ENCODE measurements at places on chromosomes 5 and 9. TPM values are rescaled to one million over a fixed set of nuclear protein-coding genes. Genes with fewer than 3 reads are reported as not detected.

- H3K4me3 ChIP-seq, result no peak overlapping the region
- H3K27me3 ChIP-seq, result no peaks in the 10 kb centered on the region
- DNase-seq, result peak; percentile 47
- peak overlapping the region; percentile 63 for H3K27ac ChIP-seq
- H3K4me1 ChIP-seq, result peaks cover 12% of the 10 kb centered on the region
Observed at GRCh38 chr9:35257986-35258659, 96.3 kb downstream of the UNC13B start.

- H3K4me3 ChIP-seq, result no peak overlapping the region
- no peak for DNase-seq
- no peaks in the 10 kb centered on the region for H3K27me3 ChIP-seq
- H3K27ac ChIP-seq, result no peak overlapping the region
- peaks cover 100% of the 10 kb centered on the region for H3K36me3 ChIP-seq
Observed at GRCh38 chr9:108894225-108894997, 32.3 kb downstream of the ACTL7A start.

- H3K27ac ChIP-seq, result no peak overlapping the region
- peak; percentile 5 for DNase-seq
- H3K27me3 ChIP-seq, result no peaks in the 10 kb centered on the region
- no peak overlapping the region for H3K4me3 ChIP-seq
- H3K4me1 ChIP-seq, result no peaks in the 10 kb centered on the region
- H3K36me3 ChIP-seq, result no peaks in the 10 kb centered on the region
Observed at GRCh38 chr5:86546044-86546443, 71.7 kb upstream of the COX7C start.

The BHMT2 gene
- 1.4 TPM for total RNA-seq

The MED27 gene
- 21.9 TPM for total RNA-seq

- H3K27ac ChIP-seq, result no peak overlapping the region
- H3K36me3 ChIP-seq, result peaks cover 4% of the 10 kb centered on the region
- no peak for DNase-seq
- no peaks in the 10 kb centered on the region for H3K4me1 ChIP-seq
Observed at GRCh38 chr5:149302641-149303040, 31.0 kb downstream of the AFAP1L1 start.

GRCh38 chr9:14671377-14671776 is 21.9 kb downstream of the ZDHHC21 start:
- no peak overlapping the region for H3K27ac ChIP-seq
- no peak overlapping the region for H3K4me3 ChIP-seq
- DNase-seq, result no peak
- H3K36me3 ChIP-seq, result peaks cover 15% of the 10 kb centered on the region
- H3K4me1 ChIP-seq, result no peaks in the 10 kb centered on the region

- DNase-seq, result no peak
- peaks cover 65% of the 10 kb centered on the region for H3K36me3 ChIP-seq
- peaks cover 6% of the 10 kb centered on the region for H3K4me1 ChIP-seq
- H3K27ac ChIP-seq, result no peak overlapping the region
- H3K27me3 ChIP-seq, result no peaks in the 10 kb centered on the region
- H3K4me3 ChIP-seq, result no peak overlapping the region
Observed at GRCh38 chr9:4857163-4857810, 64.5 kb downstream of the RCL1 start.

GRCh38 chr5:132439521-132440089 is 51.0 kb downstream of the IRF1 start:
- peak overlapping the region; percentile 81 for H3K27ac ChIP-seq
- no peaks in the 10 kb centered on the region for H3K36me3 ChIP-seq
- DNase-seq, result peak; percentile 90
- no peaks in the 10 kb centered on the region for H3K27me3 ChIP-seq

DNA sequence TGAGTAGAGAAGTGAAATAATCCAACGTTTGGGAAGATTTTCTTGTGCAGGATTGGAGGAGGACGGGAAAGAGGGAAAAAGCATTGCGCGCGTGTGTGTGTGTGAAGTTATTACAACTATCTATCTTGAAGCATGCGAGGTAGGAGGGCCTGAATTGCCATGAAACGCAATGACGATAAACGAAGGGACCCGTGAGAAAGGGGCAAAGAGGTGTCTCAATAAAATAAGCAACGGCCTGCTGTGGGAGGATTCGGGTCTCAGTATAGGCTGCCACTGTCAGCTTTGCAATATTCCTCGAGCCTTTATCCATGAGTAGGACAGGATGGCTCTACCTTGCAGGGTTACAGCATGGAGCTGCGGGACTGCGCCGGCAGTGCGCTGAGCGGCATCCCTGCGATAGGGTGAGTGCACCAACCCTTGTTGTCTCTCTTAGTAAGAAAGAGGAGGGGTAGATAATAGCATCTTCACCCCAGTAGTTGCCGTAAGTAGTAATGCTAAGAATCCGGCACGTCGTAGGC is 631 bp upstream of the RCL1 start:
- no peaks in the 10 kb centered on the region for H3K27me3 ChIP-seq
- no peak for DNase-seq
- peak overlapping the region; percentile 86 for H3K27ac ChIP-seq

DNA sequence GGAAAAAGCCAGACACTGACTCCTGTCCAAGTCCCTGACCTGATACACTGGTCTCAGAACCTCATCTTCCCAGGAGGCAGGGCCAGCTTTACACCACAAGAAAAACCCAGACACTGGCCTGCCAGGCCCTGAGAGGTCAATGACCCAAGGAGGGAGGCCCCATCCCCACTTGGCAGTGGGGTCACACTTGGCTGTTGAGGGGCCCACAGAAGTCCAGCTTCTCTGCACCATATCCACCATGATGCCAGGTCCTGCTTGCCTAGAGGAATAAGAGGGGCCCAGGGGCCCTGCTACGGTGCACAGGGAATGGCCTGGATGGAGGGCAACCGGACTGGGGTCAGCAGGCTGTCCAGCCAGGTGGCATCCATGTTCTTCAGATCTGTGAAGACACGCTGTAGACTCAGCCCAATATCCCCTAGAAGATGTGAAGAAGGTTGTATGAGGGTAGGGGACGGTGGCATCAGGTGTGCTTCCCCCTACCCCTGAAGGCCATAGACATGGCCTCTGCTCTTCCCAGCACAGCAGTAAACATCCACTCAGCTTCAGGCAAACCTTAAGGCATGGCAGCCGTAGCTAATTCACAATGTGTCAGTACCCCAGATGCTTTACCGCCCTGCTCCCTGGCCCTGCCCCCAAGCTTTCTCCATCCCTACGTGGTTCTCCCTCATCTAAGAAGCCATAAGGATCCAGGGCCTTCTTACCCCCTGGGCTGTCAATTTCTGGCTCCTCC is 6.7 kb downstream of the IRF1 start:
- no peak for DNase-seq
- H3K36me3 ChIP-seq, result peaks cover 73% of the 10 kb centered on the region
- peaks cover 61% of the 10 kb centered on the region for H3K4me1 ChIP-seq
- peak overlapping the region; percentile 48 for H3K27ac ChIP-seq

The HEXB gene
- 160 TPM for total RNA-seq

DNA sequence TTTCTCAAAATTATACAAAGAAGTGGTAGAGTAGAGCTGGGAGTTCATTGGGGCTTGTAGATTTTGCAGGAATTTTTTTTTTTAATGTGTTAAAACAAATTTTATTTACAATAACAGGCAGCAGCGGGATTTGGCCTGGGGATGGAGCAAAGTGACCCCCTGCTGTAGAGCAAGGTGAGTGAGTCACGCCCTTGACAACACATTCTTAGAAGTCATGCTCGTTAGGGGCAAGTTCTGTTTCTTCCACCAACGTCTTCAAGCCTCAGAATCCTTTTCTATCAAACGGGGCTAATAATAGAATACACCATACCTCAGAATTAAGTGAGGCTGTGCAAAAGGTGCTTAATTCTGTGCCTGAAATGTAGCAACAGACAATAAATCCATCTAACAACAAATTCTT is 1.1 kb upstream of the ANKDD1B start:
- H3K4me1 ChIP-seq, result peaks cover 10% of the 10 kb centered on the region
- H3K27ac ChIP-seq, result no peak overlapping the region
- H3K27me3 ChIP-seq, result peaks cover 9% of the 10 kb centered on the region
- DNase-seq, result no peak

The GGTA1 gene
- not detected for total RNA-seq

- no peak overlapping the region for H3K4me3 ChIP-seq
- no peaks in the 10 kb centered on the region for H3K4me1 ChIP-seq
- peaks cover 5% of the 10 kb centered on the region for H3K27me3 ChIP-seq
- DNase-seq, result no peak
- no peak overlapping the region for H3K27ac ChIP-seq
Observed at GRCh38 chr9:90331826-90332575, 310.6 kb downstream of the DIRAS2 start.

DNA sequence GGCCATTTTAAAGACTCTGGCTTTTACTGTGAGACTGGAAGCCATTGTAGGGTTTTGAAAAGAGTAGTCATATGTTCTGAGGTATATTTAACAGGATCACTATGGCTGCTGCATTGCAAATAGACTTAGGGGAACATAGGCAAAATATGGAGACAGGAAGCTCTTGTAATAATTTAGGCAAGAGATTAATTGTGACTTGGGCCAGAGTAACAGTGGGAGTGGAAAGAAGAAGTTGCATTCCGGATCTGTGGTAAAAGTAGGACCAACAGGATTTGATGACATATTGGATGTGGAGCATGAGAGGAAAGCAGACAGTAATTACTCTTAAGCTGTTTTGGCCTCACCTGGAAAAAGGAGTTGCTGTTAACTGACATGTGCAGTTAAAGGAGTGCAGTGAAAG is 85.6 kb downstream of the SMIM15 start:
- H3K27ac ChIP-seq, result no peak overlapping the region
- no peaks in the 10 kb centered on the region for H3K27me3 ChIP-seq
- H3K36me3 ChIP-seq, result peaks cover 10% of the 10 kb centered on the region
- H3K4me1 ChIP-seq, result no peaks in the 10 kb centered on the region
- DNase-seq, result no peak

The OMD gene
- 18.9 TPM for total RNA-seq

DNA sequence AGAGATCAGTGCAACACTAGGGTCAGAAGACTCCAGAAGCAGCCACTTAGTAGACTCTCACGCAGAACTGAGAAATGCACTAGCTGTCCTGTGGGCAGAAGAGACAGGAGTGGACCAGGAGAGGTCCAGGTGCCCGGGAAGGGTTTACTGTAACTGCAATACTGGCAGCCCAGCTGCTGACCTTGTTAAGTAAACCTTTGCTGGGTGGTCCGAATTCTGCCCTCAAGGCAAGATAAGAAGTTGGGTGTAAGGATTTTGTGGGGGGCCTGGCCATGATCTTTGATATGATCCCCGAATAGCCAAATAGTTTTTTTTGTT is 91.3 kb downstream of the PDE6A start:
- H3K27ac ChIP-seq, result no peak overlapping the region
- DNase-seq, result no peak
- no peak overlapping the region for H3K4me3 ChIP-seq
- H3K27me3 ChIP-seq, result no peaks in the 10 kb centered on the region

The ERCC6L2 gene
- 50.4 TPM for total RNA-seq

The SH3RF2 gene
- 45.9 TPM for total RNA-seq

GRCh38 chr5:157912621-157913325 is 53.8 kb upstream of the CLINT1 start:
- H3K36me3 ChIP-seq, result no peaks in the 10 kb centered on the region
- DNase-seq, result peak; percentile 92
- H3K27me3 ChIP-seq, result no peaks in the 10 kb centered on the region

DNA sequence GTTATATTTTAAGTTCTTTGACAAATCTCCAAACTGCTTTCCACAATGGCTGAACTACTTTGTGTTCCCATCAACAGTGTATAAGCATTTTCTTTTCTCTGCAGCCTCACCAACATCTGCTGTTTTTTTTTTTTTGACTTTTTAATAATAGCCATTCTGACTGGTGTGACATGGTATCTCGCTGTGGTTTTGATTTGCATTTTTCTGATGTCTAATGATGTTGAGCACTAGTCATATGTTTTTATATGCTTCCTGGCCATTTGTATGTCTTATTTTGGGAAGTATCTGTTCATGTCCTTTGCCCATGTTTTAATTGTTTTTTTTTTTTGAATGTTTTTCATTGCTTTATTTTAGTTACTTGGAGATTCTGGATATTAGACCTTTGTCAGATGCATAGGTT is 196.6 kb downstream of the PLK2 start:
- H3K4me3 ChIP-seq, result no peak overlapping the region
- no peak overlapping the region for H3K27ac ChIP-seq
- DNase-seq, result no peak
- H3K27me3 ChIP-seq, result no peaks in the 10 kb centered on the region
- no peaks in the 10 kb centered on the region for H3K36me3 ChIP-seq
- no peaks in the 10 kb centered on the region for H3K4me1 ChIP-seq

DNA sequence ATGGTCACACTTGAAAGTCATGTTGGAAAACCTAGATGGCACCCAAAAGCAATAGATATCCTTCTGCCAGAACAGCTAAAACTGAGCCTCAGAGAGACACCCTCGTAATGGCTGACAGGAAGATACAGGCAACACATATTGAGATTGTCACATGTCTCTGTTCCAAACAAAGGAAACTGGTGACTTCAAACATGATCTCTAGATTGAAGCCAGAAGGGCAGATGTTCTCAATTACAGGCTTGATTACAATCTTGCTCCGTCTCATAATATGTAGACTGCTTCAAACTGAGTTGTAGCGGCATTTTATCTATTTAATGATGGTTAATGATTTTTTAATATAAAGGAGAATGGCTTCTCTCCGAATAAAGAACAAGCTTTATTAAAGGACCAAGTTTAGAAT is 774.3 kb downstream of the KCTD16 start:
- H3K4me3 ChIP-seq, result no peak overlapping the region
- no peaks in the 10 kb centered on the region for H3K36me3 ChIP-seq
- no peak overlapping the region for H3K27ac ChIP-seq
- no peak for DNase-seq

DNA sequence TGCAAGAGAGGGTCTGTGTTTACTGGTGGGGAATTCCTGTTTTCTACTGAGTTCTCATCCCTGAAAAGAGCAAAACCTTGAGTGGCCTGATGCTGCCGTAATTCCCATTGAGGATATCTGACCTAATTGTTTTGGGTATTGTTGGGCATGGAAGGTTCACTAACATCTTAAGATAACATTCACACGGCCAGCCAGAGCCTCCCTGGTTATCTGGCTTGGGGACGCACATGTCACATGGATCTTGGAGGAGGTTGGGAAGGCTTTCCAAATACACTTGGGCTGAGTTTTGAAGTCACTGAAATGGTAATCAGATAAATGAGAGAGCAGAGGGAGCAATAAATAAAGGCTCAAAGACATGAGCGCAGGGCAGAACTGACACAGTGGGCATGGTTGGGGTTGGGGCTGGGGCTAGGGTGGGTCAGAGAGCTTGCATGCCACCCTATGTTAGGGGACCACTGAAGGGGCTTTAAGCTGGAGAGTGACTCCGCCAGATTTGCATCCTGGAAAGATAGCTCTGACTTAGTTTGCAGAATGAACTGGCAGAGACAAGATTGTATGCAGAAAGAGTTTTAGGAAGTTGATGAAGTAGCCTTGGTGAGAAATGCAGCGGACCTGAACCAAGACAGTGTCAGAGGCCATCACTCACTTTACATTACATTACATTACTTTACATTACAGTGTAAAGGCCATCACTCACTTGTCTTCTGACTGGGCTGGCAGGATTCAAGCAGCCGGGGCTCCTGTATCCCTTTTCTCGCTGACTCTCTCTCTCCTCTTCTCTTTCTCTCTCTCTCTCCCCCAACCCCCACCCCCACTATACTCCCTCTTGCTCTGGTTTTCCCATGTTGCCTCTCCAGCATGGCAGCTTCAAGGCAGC is 24.2 kb downstream of the SLC1A1 start:
- H3K27me3 ChIP-seq, result no peaks in the 10 kb centered on the region
- no peaks in the 10 kb centered on the region for H3K4me1 ChIP-seq
- DNase-seq, result no peak
- no peak overlapping the region for H3K4me3 ChIP-seq
- H3K27ac ChIP-seq, result no peak overlapping the region

The EGFLAM gene
- 5.9 TPM for total RNA-seq

All from stomach (tissue), 19 donors.